ENCODE measurements at places on chromosomes 3 and 15.

- DNase-seq: no peak
Measured at GRCh38 chr3:10228248-10228950, 19.9 kb upstream of the TATDN2 start.

DNA sequence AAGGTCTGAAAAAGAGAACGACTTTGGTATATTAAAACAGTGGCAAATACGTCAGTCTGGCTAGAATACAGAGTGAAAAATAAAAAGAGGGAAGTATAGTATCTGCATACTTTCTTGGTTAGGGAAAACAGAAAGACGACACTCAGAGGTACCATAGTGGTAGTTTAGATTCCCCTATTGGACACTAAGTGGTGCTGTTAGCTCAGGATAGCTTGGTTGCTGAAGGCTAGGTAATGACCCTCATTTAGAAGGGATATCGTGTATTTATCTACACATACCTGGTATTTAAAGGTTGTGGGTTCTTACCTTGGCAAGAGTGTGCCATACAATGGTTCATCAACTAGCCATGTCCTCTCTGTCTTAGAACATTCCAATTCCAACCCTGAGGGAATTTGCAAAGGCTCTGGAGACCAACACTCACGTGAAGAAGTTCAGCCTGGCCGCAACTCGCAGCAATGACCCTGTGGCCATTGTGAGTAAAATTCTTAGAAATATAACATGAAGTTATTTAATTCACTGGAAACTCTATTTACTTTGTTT lies 31.0 kb downstream of the TMOD2 start:
- peak; percentile 24 for DNase-seq

DNA sequence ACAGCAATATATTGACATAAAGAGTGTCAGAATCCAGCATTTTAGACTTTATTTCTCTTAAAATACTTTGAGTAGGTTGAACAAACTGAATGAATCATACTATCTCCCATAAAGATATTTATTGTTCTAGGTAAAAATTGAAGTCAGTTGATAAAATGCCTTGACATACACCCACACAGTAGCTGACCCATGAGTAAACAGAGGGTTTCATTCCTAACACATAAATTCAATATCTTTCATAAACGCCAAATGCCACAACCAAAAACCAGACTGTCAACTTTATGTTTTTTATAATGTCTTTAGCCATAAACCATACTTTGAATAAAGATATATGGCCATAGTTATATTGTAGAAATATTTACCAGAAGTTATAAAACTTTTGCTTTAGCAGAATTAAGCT lies 742.4 kb downstream of the NAALADL2 start:
- DNase-seq: no peak

- DNase-seq: no peak
Measured at GRCh38 chr3:171803044-171803443, 7.2 kb downstream of the PLD1 start.

DNA sequence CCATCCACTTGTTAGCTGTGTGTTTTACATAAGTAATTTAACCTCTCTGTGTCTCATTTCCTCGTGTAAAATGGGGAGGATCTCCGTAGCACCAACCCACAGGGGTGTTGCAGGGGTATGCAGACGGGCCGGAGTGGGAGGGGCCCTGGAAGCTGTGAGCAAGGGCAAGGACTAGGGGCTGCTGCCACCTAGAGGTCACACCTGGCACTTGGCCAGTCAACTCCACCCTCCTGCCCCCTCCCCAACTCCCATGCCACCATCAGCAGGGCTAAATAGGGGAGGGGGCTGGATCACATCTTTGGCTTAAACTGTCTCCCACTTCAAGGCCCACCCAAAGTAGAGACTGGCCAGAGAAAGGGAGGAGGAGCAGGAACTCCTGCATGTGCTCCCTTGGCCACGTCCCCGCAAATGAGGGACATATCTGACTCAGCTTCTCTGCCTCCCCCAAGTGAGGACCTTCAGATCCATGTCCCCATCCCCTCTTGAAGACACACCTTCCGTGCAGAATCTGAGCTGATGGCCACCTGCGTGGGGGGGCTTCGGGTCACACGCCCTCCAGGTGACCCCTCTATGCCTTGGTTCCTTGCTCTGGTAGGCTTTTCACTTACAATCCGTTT lies 2.6 kb downstream of the CCDC9B start:
- DNase-seq: peak; percentile 92

DNA sequence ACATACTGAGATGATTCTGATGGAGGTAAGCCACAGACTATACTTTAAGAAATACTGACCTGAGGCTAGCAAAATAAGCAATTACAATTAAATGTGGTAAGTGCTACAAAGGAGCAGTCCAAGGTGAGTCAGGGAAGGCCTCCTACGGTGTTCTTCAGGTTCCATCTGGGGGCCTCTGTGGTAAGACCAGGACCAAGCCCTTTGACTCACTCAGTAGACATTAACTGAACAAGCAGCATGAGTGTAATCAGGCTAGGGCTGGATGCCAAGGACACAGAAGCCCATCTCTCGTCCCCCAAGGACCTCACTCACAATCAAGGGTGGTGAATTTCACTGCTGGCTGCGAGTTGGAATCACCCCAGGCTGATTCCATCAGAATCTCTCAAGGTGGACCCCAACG lies 37.3 kb downstream of the DZIP1L start:
- DNase-seq: no peak

GRCh38 chr3:126526668-126527005 lies 2.7 kb downstream of the CHST13 start:
- DNase-seq: no peak

- no peak for DNase-seq
Measured at GRCh38 chr3:46130631-46131310, 77.3 kb downstream of the CCR1 start.

DNA sequence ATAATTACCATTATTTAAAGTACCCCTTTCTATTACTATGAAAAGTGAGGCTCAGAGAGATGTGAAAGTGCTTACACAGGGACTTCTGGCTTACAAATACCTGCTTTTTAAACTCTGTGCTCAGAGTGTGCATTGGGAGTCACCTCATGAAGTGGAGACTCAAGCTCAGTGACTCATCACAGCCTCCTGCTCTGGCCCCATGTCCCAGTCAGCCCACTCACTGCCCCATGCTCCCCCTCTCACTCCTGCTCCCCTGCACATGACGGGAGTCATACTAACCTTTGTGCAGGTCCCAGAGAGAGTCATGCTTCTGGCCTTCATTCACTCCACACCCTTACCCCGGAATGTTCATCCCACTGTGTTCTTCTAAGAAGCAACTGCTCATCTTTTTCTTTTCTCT lies 20.2 kb downstream of the CCR1 start:
- DNase-seq: no peak

DNA sequence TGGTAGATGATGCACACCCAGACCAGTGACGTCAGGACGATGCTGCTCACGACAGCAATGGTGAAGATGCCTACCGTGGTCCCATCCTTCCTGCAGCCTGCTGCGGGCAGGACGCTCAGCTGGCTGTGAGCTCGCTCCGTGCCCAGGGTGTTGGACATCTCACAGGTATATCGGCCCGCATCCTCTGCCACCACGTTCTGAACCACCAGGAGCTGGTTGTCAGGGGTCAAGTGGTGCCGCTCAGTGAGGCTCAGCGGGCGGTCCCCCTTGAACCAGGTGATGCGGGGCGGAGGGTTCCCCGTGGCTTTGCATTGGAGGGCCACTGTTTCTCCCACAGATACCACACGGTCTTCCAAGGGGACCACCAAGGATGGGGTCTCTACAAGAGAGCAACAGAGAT lies 117.8 kb downstream of the LRIG1 start:
- no peak for DNase-seq

- no peak for DNase-seq
Measured at GRCh38 chr3:48926425-48927392, 8.1 kb downstream of the ARIH2 start.

DNA sequence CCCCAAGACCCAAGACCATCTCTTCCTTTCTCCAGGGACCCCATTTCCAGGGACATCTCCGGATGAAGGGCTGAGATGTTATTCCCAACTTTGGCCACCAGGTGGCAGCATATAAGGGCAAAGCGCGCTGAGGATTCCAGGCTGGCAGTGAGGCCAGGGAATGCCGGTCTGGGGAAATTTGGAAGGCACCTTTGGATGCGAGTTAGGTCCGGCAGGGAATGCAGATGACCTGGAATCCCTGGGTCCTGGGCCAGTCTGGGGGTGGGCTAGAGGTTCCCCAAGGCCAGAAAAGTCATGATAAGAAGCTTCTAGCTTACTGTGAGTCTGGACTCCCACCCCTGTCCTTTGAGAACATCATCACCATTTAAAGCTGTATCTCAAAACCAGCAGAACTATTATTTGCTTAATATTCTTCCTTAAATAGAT lies 1.6 kb upstream of the CHST13 start:
- DNase-seq: peak; percentile 92

GRCh38 chr3:188442430-188442829 lies 288.5 kb downstream of the LPP start:
- no peak for DNase-seq

DNA sequence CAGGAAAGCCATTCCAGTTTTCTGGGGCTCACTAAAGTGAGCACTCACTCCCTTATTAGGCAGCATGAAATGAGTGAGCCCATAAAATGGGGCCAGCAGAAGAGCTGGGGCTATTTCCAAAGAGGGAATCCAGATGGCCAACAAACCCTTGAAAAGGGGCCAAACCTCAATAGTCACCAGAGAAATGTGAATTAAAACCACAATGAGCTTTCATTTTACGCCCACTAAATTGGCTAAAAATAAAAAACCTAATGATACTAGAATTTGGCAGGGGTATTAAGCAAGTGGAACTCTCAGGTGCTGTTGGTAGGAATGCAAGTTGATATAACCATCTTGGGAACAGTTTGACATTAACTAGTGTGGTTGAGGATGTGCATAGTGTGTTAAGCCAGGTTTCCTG lies 42.1 kb upstream of the RAF1 start:
- DNase-seq: no peak

- DNase-seq: no peak
Measured at GRCh38 chr3:71672807-71673206, 52.4 kb downstream of the EIF4E3 start.

DNA sequence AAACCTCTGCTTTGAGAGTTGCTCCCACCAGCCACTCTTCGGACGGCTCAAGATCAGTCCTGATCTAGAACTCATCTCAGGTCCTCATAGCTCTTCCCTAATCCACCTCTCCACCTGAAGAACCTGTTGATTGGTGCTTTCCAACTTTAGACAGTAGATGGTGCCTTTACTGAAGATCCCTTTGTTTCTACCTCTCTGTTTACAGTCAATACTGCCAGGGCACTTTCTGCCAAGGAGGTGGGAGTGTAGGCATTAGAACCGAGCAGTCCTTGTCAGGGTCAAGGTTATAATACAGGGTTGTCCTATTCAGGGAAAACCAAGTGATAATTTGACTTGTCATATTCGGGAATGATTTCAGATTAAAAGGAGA lies 1.2 kb downstream of the CGNL1 start:
- DNase-seq: peak; percentile 41

DNA sequence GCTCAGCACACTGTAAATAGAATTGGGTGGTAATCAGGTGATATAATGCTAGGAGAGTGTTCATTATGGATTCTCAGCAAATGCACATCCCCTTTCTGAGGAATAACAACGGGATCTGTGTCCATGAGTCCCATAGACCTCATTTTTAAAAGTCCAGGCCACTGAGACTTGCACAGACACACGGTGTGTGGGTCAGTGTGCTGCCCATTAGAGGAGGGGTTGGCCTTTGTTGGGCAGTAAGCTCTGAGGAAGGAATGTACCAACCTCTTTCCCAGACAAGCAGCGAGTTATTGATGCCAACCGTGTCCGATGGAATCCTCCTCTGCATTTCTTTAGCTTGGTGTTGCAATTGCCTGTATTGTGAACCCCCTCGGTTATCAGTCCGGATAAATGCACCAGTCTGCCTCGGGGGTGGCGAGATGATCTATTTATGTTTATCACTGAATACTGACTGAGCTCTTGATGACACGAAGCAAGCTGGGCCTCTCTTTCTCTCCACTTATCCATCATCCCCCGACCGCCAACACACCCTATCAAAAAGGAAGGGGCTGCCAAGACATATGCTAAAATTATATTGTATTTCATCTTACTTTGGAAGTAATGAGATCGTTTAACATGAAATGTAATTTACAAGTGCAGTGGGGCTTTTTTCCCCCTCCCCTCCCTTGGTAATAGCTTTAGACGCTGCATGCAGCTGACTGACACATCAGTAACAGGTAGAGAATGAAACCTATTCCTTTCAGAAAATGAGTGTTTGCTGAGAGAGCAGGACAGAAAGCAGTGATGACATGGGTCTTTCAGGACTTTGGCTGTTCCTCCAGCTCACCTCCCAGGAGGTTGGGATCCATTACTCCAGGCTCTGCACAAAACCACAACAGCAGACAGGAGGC lies 126.6 kb upstream of the ST8SIA2 start:
- DNase-seq: no peak

DNA sequence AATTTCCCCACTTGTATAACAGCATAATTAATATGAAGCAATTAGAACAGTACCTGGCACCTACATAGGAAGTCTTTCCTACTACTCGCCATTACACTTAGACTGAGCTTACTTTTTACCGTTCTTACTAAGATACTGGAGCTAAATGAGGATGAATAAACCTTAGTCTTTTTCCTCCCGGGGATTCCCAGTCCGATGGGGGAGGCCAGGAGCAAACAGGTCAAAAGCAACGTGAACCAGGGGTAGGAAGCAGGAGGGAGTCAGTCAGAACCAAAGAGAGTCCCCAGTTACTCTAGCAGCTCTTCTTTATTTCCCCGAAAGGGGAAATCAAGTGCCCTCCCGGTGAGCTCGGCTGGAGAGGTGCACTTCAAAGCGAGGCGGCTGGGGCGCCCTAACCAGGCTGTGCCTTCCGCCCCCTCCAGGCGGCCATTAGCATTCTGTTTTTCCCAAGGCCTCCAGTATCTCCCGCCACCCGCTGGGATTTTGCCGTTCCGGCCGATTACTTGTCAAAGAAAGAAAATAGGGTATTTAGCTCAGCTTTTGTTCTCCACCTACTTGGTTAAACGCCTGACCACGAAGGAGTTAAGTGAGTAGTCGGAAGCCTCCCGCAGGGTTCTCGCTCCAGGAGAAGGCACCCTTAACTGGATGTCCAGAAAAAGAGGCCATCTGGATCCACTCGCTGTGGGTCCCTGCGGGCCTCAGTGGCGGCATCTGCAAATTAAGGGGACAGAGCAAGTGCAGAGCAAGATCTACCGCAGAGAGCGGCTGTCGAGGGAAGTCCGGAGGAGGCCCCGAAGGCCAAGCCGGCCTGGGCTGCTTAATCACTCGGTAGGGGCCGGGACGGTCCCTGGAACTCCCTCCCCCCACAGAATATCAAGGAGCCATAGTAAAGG lies 6.3 kb upstream of the EOMES start:
- DNase-seq: peak; percentile 81
